SIG-M5 (cell line): ENCODE measurements at places on chromosomes 13 and 19.
A peak's percentile ranks its signal among the peaks of the same experiment; 100 is the strongest.

- no peak for DNase-seq
Observed at GRCh38 chr13:50309882-50310594, 294.8 kb downstream of the KCNRG start.

DNA sequence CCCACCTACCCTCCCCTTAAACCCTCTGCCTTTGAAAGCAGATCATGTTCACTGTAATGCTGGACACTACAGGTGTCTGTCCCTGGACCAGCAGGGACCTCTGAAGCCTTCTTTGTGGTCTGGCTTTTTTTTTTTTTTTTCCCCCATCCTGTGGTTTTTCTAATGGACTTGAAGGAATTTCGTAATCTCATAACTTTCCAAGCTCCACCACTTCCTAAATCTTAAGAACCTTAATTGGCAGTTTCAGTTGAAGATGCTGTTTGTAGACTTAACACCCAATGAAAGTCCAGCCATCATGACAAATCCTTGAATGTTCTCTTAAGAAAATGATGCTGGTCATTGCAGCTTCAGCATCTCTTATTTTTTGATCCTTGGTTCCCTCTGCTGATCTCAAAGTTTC, 45.0 kb upstream of the LRCH1 start:
- DNase-seq = no peak

- DNase-seq = no peak
Observed at GRCh38 chr13:33626407-33626806, 191.5 kb upstream of the RFC3 start.

GRCh38 chr19:31066385-31066784, 282.9 kb downstream of the TSHZ3 start:
- DNase-seq = no peak

- no peak for DNase-seq
Observed at GRCh38 chr13:109740121-109740520, 46.3 kb downstream of the IRS2 start.

GRCh38 chr13:33785384-33785783, 32.6 kb upstream of the RFC3 start:
- DNase-seq = no peak

GRCh38 chr13:84524586-84524985, 642.3 kb upstream of the SLITRK1 start:
- no peak for DNase-seq

DNA sequence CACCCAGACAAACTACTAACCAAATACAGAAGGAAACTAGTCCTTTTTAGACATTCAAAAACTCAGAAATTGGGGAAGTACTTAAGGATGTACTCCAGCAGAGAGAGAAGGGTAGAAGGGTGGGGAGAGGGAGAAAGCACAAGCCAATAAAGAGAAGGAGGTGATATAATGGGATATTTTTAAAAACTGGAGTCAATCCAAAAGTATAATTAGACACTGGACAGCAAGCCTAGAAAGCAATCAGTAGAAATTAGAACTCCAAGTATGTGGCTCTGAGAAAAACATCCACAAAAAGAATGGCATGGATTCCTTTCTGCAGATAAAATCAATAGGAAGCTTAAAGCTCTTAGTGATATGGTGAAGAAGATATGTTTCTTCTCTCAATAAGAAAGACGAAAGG, 55.8 kb downstream of the PEPD start:
- no peak for DNase-seq

- DNase-seq = no peak
Observed at GRCh38 chr19:436413-436950, 24.4 kb downstream of the SHC2 start.

- DNase-seq = no peak
Observed at GRCh38 chr13:78382491-78382890, 220.9 kb downstream of the POU4F1 start.

DNA sequence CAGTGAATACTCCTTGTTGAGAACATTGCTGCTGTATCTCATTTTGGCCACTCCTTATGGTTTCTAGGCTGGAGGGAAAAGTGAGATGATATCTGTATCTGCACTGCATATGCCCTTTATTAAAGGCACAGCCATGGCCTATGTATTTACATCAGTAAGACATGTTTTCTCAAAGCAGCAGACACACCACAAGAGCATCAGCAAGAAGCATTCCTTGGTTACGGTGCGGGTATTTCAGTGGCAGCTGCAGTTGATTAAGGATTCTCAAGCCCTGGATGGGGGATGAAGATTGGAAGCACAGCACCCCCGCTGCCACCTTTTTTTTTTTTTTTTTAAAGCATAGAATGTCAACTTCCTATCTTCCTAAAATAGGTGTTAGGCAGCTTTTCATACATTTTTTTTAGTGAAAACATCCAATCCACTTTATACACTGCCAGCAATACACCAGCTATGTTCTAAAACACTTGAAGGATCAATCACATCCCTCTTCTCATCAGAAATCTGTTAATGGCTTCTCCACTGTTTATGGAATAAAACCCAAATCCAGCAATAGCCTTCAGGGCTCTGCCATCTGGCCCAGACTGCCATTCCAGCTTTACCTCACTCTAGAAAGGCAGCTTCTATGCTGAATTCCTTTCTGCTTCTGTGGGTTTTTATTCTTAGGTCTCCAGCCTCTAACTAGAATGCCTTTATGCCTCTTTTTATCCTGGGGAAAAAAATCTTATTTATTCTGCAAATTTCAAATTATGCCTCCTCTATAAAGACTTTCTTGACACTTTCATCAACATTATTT, 331.0 kb downstream of the DNAJC15 start:
- DNase-seq = no peak

GRCh38 chr13:86591862-86592261, 792.6 kb upstream of the SLITRK6 start:
- DNase-seq = no peak

- no peak for DNase-seq
Observed at GRCh38 chr13:69324090-69324886, 783.3 kb upstream of the ATXN8OS start.

DNA sequence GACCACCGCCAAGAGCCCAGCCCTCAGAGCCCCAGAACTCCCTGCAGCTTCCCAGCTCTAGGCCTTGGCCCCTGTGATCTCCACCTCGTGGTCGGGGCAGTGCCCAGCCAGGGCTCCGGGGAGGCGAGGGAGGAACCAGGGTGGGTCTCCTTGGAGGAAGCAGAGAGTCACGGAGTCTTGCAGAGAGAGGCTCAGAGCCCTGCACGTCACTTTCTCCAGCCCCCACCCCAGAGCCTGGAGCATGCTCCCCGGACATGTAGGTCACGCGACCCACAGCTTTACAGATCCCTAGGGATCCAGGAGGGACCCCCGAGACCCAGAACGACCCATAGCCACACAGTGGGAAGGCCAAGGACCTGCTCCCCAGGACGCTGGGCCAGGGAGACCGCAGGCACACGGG, 11.9 kb downstream of the GADD45B start:
- DNase-seq = no peak

DNA sequence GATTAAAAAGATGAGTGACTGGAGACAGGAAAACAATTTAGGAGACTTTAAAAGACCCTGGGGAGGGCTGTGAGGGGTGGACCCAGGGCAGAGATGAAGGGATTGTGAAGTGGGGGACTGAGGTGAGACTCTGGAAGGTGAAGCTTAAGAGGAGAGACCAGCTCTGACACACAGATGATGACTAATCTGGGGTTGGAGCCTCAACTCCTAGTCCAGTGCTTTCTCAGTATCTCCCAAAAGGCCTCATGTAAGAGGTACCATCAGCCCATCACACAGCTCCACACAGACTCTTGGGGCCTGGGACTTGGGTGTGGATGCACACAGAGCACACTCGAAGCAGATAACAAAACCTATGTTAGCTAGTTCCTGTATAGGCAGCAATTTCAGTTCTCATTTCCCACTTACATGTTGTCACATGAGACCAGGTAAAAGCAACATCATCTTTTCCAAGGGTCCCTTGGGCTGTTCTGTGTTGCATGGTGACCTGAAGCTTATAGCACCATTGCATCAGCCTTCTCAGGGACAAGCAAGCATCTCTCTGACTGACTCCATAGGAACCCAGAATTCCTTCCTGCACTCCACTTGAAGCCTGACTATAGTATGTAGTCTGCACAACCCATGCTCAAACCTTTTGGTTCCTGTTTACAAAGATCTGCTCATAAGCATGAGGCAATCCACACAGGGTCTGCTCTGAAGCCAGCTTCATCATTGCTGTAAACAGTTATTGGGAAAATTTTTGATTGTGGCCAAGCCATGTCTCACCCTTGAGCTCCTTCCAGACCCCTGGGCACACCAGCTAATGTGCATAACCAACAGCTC, 88.6 kb upstream of the MYCBP2 start:
- DNase-seq = no peak

DNA sequence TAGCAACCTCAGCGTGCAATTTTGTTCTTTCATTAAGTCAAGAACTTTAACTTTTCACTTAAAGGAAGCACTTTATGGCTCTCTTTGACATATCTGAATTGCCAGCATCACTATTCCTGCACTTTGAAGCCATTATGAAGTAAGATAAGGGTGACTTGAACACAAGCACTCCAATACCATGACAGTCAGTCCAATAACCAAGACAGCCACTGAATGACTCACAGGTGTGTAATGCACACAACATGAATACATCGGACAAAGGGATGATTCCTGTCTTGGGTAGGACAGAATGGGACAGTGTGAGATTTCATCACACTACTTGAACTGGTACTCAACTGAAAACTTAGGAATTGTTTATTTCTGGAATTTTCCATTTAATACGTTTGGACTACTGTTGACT, 233.7 kb upstream of the IPO5 start:
- DNase-seq = no peak

DNA sequence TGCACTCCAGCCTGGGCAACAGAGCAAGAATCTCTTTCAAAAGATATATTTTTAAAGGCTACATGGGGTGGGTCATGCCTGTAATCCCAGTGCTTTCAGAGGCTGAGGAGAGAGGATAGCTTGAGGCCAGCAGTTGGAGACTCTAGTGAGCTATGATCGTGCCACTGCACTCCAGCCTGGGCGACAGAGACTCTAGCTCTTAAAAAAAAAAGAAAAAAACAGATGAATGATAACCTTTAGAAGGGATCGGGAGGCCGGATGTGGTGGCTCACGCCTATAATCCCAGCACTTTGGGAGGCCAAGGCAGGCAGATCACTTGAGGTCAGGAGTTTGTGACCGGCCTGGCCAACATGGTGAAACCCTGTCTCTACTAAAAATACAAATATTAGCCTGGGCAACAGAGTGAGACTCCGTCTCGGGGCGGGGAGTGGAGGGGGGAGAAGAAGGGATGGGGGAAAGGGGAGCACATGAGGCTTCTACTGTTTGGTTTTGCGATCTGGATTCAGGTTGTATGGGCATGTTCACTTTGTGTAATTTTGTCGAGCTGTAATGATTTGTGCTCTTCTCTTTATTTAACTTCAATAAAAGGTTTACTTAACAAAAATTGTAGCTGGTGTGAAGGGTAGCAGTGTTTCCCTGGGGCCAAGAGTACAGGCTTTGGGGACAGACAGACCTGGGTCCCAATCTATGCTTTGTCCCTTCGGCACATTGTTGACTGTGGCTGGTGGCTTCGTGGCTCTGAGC, 1.1 kb upstream of the PSMC4 start:
- no peak for DNase-seq

DNA sequence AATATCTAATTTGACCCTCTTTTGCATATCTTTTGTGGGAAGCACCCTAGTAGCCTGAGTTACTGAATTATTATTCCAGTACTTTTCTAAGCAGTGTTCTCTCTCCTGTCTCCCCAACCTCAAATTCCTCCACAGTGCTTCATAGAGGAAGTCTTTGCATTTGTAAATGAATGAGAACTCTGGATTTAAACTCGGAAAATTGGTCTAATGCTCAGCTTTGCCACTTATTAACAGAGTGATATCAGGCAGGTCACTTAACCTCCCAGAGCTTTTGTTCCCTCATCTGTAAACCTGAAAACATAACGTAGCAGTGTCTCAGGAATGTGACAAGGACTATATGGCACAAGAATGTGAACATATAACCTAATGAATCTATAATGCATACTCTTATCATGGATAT, 26.2 kb downstream of the FREM2 start:
- DNase-seq = no peak

DNA sequence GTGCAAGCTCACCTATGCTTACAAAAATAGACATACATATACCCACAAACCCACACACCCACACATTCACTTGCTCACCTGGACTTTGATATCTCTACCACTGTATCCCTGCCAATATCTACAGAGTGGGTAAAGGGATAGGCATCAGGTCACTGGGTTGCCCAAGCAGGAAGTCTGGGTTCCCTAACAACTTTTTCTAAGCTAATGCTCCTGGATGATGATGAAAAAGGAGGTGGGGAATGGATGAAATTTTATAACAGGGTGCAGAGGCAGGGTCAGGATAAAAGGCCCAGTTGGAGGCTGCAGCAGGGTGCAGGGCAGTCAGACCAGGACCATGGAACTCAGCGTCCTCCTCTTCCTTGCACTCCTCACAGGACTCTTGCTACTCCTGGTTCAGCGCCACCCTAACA, at the start of gene CYP2B6:
CYP2B6 (plus strand) TSS at position 311 of the 410 bp plus-strand sequence; CDS start at position 335, 24 bp downstream.
- DNase-seq = no peak

GRCh38 chr19:37594304-37594981, at the start of the genes ZNF540 and ZNF571:
ZNF540 (plus strand) TSS chr19:37594876; CDS start chr19:37598448, 3,572 bp downstream.
ZNF571 (minus strand) TSS chr19:37594792; CDS start chr19:37586676, 8,116 bp downstream.
- peak; percentile 22 for DNase-seq

- DNase-seq = no peak
Observed at GRCh38 chr19:54421521-54421920, 6.3 kb downstream of the TTYH1 start.

DNA sequence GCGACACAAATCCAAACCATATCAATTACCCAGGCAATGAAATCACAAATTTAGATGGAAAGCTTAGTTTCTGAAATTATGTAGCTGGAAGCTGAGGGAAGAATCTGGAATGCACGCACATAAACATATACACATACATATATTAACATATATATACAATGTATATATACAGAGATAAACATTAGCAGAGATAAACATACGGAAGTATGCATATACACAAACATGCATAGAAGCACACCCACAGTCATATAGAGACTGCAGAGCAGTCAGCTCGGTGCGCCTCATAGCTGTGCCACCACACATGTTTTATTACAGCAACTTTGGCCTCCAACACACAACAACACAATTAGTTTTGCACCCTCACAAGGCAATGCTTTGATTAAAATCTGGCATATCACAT, 288.1 kb downstream of the TEX29 start:
- no peak for DNase-seq

- no peak for DNase-seq
Observed at GRCh38 chr19:45322311-45322710, 364 bp downstream of the CKM start.

- no peak for DNase-seq
Observed at GRCh38 chr19:19817357-19817756, 4.2 kb downstream of the ZNF506 start.

- DNase-seq = no peak
Observed at GRCh38 chr13:33454844-33455705, 169.5 kb upstream of the STARD13 start.

GRCh38 chr19:58521651-58522050, 2.0 kb upstream of the ZBTB45 start:
- DNase-seq = no peak

DNA sequence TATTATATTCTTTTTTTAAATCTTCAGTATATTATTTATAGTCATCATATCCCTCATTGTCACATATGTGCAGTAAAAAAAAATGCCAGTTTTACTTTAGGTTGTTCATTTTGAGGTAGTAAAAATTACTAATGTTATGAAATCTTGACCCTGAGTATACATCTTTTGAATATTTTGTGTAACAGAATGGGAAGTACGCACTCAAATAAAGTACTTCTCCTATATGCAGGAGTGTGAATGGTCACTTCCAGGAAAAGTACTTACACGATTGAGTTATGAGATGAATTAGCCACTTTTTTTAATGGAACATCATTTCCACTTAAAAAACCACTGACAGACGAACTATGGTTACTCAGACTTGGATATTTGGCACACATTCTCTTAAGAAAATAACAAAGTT, 58.5 kb downstream of the C13orf42 start:
- no peak for DNase-seq

- DNase-seq = no peak
Observed at GRCh38 chr13:71624653-71625600, 242.1 kb downstream of the DACH1 start.
